MM.1S (cell line): ENCODE measurements at places on chromosomes 6 and 20.
A peak's percentile ranks its signal among the peaks of the same experiment; 100 is the strongest.

- H3K27me3 ChIP-seq = no peaks in the 10 kb centered on the region; the same call in 1 of the 2 replicates
- H3K27ac ChIP-seq = peak overlapping the region; percentile 64; the same call in 1 of the 2 replicates
- peaks cover 24% of the 10 kb centered on the region for H3K4me1 ChIP-seq
- DNase-seq = peak; percentile 70
These were observed 4.7 kb downstream of the CCN2 start for GRCh38 chr6:131946404-131946991.

DNA sequence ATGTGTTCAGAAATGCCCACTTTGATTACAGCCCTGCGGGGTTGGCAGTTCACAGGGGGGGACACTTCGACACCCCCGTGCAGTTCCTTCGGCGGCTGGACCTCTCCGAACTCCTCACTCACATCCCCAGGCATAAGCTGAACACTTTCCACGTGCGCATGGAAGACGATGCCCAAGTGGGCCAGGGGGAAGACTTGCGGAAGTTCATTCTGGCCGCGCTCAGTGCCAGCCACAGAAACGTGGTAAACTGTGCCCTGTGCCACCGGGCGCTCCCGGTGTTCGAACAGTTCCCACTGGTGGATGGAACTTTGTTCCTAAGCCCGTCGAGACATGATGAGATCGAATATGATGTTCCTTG lies 32.1 kb downstream of the HECA start:
- no peak overlapping the region for H3K27ac ChIP-seq
- H3K36me3 ChIP-seq = no peaks in the 10 kb centered on the region
- no peak for DNase-seq
- no peak overlapping the region for H3K4me3 ChIP-seq
- H3K27me3 ChIP-seq = no peaks in the 10 kb centered on the region
- H3K4me1 ChIP-seq = peaks cover 26% of the 10 kb centered on the region

- H3K27me3 ChIP-seq = no peaks in the 10 kb centered on the region; the same call in 1 of the 2 replicates
- no peaks in the 10 kb centered on the region for H3K36me3 ChIP-seq
- no peak overlapping the region for H3K4me3 ChIP-seq
- no peak overlapping the region for H3K27ac ChIP-seq
These were observed 62.6 kb downstream of the DLL1 start for GRCh38 chr6:170227996-170228945.

GRCh38 chr6:149319422-149319821 lies 1.9 kb downstream of the TAB2 start:
- H3K27me3 ChIP-seq = no peaks in the 10 kb centered on the region
- DNase-seq = no peak
- H3K36me3 ChIP-seq = no peaks in the 10 kb centered on the region

- H3K36me3 ChIP-seq = no peaks in the 10 kb centered on the region
- H3K27me3 ChIP-seq = no peaks in the 10 kb centered on the region
- no peak overlapping the region for H3K4me3 ChIP-seq
These were observed 43.1 kb downstream of the SLC17A5 start for GRCh38 chr6:73610444-73611275.

- no peak for DNase-seq
- H3K27ac ChIP-seq = no peak overlapping the region
- no peak overlapping the region for H3K4me3 ChIP-seq
- no peaks in the 10 kb centered on the region for H3K4me1 ChIP-seq
- H3K36me3 ChIP-seq = no peaks in the 10 kb centered on the region
These were observed 150.4 kb downstream of the RNGTT start for GRCh38 chr6:88813045-88813444.

DNA sequence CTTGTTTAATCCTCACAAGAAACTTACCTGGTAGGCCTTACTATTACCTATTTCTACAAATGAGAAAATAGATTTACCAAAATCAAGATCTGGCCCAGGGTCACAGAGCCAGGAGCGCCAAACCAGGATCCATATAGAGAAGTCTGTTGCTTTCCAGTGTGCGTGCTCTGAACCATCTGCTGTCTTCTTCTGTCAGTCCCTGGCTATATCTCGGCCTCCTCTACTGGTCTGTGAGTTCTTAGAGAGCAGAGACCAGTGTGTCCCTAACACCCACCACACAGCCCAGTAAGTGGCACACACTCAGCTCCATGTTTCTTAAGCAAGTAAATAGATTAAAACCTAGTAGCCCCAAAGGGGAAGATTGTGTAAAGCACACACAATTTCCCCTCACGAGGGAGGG lies 18.9 kb upstream of the ENPP5 start:
- no peaks in the 10 kb centered on the region for H3K27me3 ChIP-seq
- no peak overlapping the region for H3K27ac ChIP-seq
- DNase-seq = no peak

GRCh38 chr6:27213544-27214125 lies 33.9 kb upstream of the PRSS16 start:
- no peaks in the 10 kb centered on the region for H3K27me3 ChIP-seq
- no peak overlapping the region for H3K27ac ChIP-seq
- no peaks in the 10 kb centered on the region for H3K4me1 ChIP-seq
- no peak overlapping the region for H3K4me3 ChIP-seq
- no peaks in the 10 kb centered on the region for H3K36me3 ChIP-seq
